ENCODE measurements at places on chromosomes 1 and 21.
A peak's percentile ranks its signal among the peaks of the same experiment; 100 is the strongest.

GRCh38 chr1:31238612-31238985 lies 1.1 kb downstream of the NKAIN1 start:
- no peak for DNase-seq

- no peak for DNase-seq
Measured at GRCh38 chr1:177897281-177897997, 72.4 kb downstream of the SEC16B start.

DNA sequence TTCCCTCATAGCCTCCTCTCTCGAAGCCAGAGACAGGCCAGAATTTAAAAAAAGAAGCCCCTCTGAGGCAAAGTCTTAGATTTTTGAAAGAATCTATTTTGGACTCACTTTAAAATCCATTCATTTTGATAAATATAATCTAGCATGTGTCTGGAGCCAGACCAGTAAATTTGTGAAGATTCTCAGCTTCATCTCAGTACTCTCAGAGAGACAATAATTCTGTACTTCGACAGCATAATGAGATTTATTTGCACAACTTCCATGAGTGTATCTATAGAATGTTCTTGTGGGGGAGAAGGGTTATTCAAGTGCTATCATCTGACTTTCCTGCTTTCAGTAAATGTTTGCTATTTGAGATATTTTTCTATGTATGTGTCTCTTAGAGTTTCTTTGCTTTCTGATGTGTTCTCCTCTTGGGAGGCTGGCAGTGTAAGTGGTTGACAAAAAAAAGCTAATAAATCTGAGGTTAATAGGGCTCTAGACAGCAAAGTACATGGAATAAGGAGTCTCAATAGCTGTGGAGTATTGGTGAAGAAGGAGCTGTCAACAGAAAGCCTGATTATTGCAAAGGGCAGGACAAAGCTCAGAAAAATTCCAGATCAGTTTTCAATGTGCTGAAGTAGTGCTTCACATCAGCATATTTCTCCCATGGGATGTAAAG lies 223.0 kb downstream of the PTBP2 start:
- no peak for DNase-seq

DNA sequence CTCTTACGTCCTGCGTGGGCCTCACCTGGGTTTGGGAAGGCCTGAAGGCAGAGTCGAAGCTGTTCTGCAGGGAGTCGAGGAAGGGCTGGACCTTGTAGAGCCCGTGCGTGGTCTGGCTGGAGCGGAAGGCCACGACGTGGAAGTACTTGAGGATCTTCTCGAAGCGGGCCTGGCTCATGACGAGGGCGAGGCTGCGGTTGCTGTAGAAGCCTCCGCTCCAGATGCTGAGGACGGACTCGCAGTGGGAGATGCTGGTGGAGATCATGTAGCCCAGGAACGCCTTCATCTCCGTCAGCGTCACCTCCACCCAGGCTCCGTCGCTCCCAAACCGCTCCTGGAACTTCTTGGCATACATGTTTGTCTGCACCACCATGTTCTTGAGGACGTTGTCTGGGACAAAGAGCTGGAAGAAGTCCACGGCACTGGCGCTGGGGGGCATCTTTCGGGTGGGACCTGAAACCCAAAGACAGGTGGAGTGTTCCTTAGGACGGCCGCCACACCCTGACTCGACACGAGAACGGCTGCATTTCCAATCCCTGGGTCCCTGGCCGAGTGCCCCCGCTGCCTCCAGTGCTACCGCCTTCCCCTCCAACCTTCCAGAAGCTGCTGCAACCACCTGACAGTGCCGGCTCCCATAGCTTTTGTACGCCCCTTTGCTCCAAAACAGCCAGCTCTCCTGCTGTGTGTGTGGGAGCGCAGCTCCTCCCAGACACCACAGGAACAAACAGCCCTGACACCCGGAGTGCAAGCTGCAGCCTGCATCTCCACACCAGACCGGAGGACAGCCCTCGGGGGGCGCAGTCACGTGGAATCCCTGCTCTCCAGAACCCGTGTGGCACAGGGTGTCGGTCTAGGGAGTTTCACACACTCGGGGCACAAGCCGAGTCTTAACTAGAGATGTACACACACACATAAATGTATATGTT lies 69.0 kb downstream of the PGBD5 start:
- no peak for DNase-seq

- DNase-seq, result no peak
Measured at GRCh38 chr21:26100573-26100972, 70.0 kb downstream of the APP start.

DNA sequence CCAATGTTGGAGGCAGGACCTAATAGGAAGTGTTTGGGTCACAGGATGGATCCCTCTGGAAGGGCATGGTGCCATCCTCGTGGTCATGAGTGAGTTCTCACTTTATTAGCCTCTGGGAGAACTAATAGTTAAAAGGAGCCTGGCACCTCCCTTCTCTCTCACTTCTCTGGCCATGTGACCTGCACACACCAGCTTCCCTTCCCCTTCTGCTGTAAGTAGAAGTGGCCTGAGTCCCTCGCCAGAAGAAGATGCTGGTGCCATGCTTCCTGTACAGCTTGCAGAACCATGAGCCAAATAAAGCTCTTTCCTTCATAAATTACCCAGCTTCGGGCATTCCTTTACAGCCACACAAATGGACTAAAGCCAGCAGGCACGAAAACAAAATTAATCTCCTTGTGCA lies 23.6 kb downstream of the ACOT7 start:
- no peak for DNase-seq

DNA sequence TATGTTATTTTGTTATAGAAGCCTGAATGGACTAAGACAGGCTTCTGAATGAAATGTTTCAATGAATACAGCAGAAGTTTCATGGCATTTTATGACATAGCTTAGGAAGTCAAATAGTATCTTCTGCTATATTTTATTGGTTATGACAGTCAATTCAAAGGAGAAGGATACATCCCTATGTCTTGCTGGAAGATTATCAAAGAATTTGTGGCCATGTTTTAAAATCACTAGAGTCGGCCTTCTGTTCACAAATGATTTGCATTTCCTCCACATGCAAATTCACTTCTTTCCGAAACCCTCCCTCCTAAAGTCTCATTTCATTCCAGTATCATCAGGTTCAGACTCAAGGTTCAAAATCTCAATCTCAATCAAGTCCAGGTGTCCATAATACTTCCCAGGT lies 679.2 kb upstream of the ADAMTS5 start:
- no peak for DNase-seq

- DNase-seq, result peak; percentile 41
Measured at GRCh38 chr1:214123061-214123784, 135.4 kb downstream of the PROX1 start.

DNA sequence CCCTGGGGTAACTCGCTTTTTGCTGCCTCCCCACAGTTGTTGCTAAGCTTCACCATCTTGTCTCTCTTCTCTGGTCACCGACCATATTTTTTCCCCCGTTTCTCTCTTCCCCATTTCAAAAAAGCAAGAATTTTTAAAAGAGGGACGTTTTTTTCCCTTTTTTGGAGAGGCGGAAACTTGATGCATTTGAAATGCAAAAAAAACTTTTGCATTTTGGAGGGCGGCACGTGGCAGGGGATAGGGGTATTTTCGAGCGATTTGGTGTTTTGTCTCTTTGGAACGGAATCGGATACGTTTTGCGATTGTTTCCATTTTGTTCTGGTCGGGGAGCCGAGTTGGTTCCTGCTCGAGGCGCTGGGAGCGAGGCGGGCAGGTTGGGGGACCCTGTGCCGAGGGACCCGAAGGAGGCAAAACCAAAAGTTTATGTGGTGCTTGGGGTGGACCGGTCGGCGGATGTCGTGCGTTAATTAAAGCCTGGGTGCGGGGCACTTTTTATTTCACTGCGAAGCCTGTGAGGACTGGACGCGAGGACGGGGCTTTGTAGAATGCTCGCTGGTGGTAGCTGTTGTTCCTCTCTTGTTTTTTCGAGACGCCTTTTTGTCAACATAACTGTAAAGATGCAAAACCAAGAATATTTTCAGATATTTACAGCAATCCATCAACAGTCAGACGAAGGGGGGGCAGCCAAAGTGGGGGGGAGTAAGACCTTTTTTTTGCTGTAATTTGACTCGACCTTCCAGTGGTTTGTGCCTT lies 884 bp downstream of the H3-3A start:
- peak; percentile 66 for DNase-seq

DNA sequence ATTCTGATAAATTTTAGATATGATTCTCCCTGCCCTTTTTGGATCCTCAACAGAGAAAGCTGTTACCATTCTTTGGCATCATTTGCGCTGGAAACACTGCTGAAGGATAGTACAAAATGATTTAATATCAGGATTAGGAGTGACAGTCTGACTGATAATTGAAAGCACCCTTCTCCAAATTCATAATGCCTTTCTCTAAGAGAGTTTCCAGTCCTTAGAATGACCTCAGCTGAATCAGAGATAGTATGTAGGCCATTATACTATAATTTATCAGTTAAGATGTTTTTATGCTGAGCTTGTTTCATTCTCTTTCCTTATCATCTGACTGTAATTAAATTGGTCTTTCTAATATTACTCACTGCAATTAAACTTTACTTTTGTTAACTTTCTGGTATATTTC lies 166.7 kb downstream of the ZNF326 start:
- DNase-seq, result no peak

DNA sequence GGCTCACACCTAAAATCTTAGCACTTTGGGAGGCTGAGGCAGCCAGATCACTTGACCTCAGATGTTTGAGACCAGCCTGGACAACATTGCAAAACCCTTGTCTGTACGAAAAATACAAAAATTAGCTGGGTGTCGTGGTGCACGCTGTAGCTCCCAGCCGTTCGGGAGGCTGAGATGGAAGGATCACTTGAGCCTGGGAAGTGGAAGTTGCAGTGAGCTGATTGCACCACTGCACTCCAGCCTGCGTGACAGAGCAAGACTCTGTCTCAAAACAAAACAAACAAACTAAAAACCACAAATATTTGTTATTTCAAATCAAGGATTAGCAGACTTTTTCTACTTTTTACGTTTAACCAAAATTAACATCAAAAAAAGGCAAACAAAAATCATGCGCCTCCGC lies 31.3 kb downstream of the INKA2 start:
- no peak for DNase-seq

DNA sequence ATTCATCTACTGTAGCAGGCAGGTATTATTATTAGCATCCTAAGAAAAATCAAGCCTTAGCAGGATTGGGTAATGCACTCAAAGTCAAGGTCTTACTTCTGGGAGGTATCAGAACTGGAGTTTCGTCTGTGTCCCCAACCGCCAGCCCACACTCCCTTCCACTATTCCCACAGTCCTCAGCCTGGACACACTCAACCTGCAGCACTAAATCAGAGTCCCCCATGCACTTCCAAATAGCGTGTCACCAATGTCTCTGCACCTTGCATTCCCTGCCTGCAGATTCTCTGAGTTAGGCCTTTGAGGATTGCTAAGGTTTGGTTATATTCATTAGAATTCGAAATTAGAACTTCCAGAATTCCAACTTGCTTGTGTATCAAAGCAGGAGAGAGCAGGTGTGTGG lies 3.9 kb downstream of the LYPD8 start:
- DNase-seq, result no peak

- DNase-seq, result no peak
Measured at GRCh38 chr21:37562920-37563640, 196.5 kb downstream of the DYRK1A start.

GRCh38 chr1:46019348-46019747 lies 113.1 kb downstream of the PIK3R3 start:
- DNase-seq, result no peak

- no peak for DNase-seq
Measured at GRCh38 chr1:118339400-118340124, 154.5 kb upstream of the SPAG17 start.

GRCh38 chr1:108201687-108202086 lies 1.5 kb upstream of the SLC25A24 start:
- DNase-seq, result no peak

- no peak for DNase-seq
Measured at GRCh38 chr1:53575141-53575954, 116.1 kb downstream of the DMRTB1 start.

DNA sequence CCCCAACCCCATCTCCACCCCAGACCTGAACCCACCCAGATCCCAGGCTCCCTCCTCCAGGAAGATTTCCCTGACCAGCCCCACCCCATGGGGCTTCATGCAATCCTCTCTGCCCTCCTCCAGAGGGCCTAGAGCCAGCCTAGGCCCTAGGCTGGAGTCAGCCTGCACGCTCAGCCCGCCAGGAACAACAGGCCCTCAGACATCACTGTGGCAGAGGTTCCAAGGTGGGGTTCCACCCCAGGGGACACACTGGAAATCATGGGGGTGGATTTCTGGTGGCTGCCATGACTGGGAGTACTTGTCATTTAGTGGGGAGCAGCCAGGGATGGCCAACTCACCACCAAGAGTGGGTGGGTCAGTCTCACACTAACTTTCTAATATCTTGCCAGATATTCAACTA lies 122.0 kb downstream of the GLIS1 start:
- no peak for DNase-seq

DNA sequence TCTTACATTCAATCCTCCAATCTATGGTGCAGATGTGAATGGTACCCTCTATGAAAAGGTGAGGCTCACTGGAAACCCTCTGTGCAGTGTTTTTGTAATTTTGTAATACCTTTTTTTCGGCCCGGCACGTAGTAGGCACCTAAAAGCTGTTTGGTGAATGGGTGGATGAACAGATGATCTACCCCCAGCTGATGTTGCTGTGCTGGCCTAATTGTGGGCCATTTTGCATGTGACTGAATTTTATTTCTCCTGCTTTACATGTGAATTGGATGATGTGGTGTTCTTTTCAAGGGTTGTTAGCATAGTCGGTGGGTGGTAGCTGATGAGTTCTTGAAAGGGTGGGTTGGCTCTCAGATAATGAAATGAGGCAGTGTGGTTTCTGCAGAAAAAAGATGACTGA lies 10.4 kb downstream of the KDM4A start:
- DNase-seq, result no peak

DNA sequence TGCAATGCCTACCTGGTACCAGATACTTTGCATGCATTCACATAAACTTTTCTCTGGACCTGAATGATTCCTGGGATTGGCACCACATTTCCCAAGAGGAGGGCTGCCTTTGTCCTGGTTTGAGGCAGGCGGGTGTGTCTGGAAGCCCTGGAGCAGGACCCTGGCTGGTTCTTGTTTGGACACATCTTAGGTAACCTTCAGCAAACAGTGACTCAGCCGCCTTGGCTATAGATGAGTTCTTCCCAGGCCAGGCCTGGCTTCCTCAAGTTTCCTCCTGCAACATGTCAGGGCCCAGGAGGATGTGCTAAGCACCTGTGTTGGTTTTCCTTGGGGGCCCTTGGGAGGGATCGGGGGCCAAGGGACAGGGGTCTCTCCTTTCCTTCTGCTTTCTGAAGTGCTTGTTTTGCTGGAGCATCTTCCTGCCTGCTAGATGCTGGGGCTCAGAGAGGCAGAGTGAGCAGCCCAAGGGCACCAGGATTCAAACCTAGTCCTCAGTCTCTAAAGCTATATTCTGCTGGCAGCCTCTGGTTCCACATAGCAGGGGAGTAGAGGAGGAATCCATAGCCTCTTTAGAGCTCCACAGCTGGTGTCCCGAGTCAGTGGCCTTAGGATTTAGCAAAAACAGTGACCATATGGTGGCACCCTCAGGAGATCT lies 38.2 kb downstream of the PAX7 start:
- no peak for DNase-seq

DNA sequence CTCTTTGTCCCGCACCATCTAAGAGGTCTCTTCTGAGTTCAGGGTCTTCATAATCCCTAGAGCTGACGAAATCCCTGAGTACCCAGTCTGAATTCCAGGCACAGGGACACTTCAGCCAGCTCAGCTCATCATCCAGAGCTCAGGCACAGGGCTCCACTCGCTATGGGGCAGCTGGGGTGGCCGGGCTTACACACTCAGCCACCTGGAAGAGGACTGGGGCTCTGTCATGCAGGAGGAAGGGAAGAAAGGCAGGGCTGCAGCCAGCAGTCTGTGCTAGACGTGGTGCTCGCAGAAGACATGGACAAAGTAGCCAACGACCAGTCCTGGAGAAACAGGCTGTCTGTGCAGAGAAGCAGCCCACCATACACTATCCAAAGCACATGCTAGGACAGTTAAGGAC lies 88.5 kb downstream of the POFUT2 start:
- DNase-seq, result no peak

GRCh38 chr1:227953022-227953412 lies 5.3 kb upstream of the WNT9A start:
- no peak for DNase-seq

All from hematopoietic multipotent progenitor cell treated with erythropoietin and hydrocortisone succinate and interleukin-3 and kit ligand, for 6 days (in vitro differentiated cells).